Activated naive CD4-positive, alpha-beta T cell treated with anti-CD3 and anti-CD28 coated beads, Interleukin-2, amount 50 U/mL, for 72 hours (primary cell): ENCODE measurements at places on chromosomes 5 and 9.

DNA sequence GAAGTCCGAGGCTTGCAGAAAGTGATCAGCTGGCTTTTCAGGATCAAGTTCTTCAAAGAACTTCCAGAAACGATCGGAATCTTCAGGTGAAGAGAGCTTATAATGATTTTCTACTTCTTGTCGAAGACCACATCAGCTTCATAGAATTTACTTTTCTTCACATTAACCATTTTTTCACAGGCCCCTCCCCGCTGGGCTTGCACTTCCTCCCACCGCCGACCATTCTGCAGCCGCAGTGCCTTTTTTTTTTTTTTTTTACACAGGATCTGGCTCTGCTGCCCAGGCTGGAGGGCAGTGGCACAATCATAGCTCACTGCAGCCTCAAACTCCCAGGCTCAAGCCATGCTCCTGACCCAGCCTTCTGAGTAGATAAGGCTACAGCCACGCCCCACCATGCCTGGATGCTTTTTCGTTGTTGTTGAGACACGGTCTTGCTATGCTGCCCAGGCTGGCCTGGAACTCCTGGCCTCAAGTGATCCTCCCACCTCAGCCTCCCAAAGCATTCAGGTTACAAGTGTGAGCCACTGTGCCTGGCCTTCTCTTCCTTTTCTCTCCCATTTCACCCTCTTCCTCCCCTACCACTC, 15.3 kb upstream of the RNF130 start:
- no peak for DNase-seq

DNA sequence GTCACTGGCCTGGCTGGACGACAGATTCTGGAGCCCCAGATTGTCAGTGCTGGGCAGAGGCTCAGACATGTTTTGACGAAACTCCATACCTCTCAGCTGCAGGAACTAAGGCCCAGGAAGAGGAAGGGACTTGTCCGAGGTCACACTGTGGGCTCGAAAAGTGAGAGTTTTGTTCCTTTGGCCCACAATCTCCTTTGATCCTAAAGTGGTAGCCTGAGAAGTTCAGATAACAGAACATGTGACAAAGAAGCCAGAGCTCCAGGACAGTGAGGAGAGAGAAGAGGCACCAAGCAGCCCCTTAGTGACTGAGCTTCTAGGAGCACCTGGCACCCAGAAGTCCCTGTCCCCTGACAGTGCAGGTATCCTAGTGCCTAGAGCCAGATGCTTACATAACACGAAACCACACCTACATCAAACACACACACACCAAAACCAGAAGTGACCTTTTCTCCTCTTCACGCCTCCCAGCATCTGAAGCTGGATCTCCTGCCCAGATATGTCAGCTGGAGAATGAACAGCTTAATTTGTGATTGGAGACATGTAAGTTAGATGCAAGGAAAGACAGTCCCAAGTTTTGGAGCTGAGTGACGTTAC, 88.9 kb downstream of the ADRB2 start:
- DNase-seq: no peak

- DNase-seq: no peak
Measured at GRCh38 chr5:160197341-160198144, 31.8 kb upstream of the FABP6 start.

DNA sequence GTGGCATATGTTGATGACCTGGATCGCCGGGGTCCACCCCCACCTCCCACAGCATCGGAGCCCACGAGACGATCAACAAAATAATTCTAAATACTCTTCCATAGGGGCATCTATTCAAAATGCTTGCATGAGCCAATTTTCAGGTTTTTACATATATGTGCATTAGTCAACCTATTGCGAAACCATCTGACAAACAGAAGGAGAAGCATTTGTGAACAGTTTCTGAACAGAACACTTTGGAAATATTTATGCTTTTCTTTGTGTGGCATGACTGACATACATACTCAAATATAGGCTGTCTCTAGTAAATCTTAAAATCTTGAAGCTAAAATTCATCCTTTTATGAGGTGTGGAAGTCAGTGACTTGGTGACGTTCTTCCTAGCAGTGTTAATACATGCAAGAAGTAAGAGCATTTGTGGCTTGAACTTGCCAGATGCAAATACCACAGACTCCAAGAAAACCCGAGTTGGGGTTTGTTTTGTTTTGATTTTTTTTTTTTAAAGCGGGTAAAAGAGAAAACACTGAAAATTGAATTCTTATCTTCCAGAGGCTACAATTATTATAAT, 5.3 kb downstream of the GPR151 start:
- no peak for DNase-seq

DNA sequence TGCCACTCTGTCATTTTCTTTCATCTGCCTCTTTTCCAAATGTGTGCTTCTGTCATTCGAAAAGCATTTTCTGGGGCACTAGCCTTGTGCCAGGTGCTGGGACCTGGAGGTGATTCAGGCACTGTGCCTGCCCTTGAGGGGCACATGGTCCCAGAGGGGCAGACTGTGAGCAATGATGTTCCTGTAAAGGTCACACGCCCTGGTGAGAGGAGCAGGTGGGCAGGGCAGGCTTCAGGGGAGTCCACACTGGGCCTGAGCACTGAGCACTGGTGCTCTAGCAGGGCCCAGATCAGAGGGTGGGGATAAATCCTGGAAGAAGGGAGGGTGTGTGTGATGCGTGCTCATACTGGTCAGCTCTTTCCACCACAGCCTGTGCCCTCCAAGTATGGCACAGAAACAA, 77.8 kb downstream of the COL15A1 start:
- DNase-seq: no peak

DNA sequence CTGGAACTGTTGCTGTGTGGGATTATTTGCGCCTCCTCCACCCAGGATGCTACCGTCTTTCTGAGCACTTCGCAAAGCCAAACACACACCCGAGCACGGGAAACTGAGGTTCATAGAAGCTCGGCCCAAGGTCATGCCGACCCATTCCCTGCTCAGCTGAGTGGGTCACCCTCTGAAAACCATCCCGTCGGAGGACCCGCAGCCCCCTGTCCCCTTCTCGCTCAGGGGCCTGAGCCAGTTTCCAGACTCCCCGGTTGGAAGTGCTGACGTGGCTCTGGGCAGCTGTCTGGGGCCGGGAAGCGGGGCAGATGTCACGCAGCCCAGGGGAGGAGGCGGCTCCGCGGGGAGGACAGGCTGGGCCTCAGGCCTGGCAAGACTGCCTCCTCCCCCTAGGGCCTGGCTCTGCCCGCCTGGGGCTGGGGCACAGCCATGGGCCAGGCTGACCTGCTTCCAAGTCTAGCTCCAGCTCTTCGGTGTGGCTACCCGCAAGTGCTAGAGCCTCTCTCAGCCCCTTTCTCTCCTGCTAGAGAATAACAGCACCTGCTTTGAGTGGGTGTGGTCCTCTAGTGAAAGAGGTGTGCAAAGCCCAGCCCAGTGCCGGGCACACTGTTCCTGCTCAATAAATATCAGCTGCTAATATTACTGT, 9.9 kb upstream of the CXXC5 start:
- DNase-seq: no peak

DNA sequence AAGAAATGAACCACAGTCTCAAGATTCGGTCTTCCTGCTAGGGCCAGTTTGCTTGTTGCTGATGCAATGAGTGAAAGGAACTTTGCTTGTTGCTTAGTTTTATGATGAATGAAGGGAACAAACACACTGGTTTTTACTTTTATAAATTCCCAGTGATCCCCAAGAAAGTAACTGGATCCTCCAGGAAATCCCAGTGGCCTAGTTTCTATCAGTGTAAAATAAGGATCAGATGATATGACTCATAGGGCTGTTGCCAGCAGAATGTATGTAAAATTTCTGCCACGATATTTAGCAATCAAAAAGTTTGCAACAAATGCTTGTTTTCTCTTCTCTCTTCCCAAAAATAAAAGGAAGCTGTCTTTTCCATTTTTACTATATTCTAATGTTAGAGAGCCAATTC, 160.1 kb upstream of the CDKN2B start:
- no peak for DNase-seq

DNA sequence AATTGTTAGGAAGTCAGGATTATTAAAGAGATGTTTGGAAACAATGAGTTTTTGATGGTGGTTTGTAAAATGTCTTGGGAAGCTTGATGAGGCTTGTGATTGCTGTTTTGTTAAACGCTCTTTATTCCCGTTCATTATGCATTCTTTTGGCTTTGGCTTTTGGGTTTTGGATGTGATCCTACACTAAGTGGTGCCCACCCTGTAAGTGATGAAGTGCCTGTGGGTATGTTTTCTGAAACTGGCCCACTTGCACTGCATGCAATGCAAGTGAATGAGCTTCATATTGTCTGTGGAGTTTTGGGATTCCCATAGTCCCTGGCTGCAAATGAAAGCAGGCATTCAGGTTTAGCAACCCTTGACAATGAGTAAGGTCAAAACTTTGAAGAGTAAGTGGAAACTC, 1035.5 kb upstream of the WWC1 start:
- no peak for DNase-seq

DNA sequence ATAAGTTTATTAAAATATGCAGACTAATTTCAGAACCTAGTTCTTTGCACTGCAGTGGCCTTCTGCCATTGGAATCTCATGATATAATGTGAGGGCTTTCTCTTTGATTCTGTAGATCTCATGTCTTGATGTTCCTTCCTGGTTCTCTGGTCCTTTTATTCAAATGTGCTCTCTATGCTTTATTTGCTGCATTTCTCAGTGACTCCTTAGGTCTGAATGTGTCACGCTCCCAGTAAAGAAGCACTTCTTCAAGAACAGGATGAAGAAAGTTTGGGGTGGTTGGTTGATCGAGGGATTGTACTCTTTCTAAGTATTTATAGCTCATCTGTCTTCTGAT, 122.6 kb downstream of the GDNF start:
- no peak for DNase-seq

DNA sequence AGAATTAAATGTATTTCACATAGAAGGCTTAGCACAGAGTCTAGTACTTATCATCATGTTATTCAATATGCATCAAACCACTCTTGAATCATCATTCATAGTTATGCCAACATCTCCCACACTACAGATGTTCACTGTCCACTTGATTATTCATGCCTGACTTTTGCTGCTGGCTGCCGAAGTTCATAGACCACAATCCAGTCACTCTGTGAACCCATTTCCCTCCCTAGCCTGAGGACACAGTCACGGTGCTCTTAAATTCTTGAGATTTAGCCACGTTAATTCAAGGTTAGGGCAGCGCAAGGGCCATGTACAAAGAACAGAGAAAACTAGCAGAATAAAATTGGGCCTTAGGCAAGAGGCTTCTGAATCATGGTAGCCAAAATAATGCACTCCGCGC, 32.4 kb downstream of the ABCA1 start:
- DNase-seq: no peak

DNA sequence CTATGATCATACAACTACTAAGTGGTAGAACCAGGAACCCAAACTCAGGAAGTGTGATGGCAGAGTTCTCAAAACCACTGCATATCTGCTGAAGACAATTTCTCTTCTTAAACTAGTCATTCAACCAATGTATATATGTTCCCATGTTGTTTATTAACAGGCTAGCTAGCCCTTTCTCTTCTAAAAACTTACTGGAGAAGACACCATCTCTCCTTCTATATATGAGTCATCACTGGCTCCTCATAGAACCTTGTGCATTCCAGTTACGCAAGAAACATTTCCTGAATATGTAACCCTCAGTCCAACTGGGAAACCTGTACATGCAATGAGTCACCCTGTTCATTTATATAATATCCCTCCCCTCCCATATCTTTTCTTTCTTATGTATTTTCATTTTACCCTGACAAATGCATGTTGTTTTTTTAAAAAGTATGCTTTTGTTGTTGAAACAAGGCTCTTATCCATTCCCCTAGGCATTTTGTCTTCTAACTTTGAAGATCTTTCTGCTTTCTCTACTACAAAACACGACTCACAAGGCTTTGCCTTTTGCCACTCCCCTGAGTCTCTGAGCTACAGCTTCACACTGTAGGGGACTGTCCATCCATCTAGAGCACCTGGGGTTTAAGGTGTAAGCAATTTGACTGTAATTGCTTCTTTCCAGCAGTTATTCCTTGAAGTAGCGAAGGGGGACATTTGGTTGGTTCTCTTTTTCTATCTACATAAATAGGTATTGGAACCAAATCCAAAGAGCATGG, 119.5 kb downstream of the ANXA1 start:
- no peak for DNase-seq

DNA sequence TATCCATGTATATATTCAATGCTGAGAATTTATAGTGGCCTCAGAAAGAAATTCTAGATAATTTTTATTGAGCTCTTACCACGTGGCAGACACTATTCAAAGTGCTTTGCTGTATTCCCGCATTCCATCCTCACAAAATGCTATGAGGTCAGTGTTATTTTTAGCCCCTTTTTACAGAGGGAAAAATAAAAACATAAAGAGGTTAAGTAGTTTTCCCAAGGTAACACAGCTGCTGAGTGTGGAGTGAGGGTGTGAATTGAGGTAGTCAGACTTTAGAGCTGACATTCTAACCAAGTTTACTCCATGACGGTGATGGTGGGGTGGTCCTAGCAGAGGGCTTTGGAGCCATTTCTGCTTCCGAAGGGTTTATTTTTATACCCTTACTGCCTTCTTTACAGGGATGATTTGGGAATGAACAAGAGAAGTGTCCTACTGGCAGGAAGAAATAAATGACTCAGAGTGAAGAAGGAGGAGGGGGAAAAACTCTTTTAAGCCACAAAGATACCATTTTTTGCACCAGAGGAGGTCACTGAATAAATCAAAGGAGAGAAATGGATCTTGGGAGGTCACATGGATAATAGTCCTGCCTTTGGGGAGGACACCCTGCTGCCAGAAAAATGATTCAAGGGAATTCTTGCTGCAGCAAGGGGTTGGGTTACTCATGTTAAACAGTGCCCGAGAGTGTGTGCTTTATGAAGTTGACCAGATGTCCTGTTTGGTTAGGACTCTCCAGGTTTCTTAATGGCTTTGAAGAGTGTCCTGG, 76.1 kb downstream of the HMHB1 start:
- no peak for DNase-seq

- DNase-seq: no peak
Measured at GRCh38 chr9:117189121-117189520, 225.7 kb downstream of the ASTN2 start.

DNA sequence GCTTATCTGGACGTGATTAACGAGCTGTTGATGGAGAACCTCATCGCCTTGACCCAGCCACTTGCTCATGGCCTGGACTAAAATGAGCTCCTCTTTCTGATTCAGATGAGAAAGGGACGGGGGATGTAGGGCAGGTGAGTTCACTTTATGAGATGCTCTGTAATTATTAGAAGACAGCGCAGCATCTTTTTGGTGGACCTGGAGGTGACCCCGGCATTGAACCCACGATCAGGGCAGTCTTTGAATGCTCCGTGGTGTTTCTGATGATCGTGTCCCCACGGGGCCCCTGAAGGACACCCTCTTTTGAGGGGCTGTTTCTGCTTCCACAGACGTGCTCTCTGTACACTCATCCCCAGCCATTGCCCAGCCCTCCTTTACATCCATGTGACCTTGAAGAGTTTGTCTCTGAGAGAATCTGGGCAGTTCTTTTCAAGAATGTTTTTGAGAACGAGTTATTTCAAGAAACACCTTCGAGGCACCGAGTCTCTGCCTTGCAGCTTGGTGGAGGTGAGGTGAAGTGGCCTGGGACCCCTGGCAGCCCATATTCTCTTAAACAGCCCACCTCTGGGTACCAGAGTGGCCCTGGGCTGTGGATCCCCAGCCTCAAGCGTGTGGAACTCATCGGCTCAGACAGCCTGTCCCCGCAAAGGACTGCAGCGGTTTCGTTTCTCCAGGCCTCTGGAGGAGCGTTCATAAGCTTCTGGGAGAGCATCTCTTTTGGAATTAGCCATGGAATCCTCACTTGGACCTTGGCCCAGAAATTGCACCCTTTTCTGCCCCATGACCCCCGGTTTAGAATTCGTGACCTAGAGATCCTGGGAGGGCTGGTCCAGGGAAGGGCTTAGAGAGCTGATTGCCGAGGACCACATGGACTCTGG, 50.3 kb downstream of the COL5A1 start:
- no peak for DNase-seq
